Muscle of leg (tissue), 16 donors: ENCODE measurements at places on chromosomes 11 and 22. TPM values are rescaled to one million over a fixed set of nuclear protein-coding genes. Genes with fewer than 3 reads are reported as not detected.

SMTNL1 gene
- 93.2 TPM for polyA plus RNA-seq

C22orf42 gene
- polyA plus RNA-seq = not detected

IGF2 gene
- polyA plus RNA-seq = 4,950 TPM

UCP3 gene
- polyA plus RNA-seq = 3.5 TPM

CYB5R2 gene
- polyA plus RNA-seq = 12.2 TPM

SGSM1 gene
- 0.20 TPM for polyA plus RNA-seq

ARHGAP8 gene
- 2.8 TPM for polyA plus RNA-seq

ADORA2A gene
- polyA plus RNA-seq = 8.1 TPM

COX8A gene
- polyA plus RNA-seq = 283 TPM

MRPL49 gene
- polyA plus RNA-seq = 25.7 TPM

JHY gene
- 2.0 TPM for polyA plus RNA-seq

TYMP gene
- 3.4 TPM for polyA plus RNA-seq

TSSK2 gene
- not detected for polyA plus RNA-seq

GRCh38 chr11:125070699-125071254, 7.7 kb downstream of the SLC37A2 start:
- peak; percentile 83 for DNase-seq

- no peak for DNase-seq
Measured at GRCh38 chr11:68929706-68930570, 26.2 kb downstream of the IGHMBP2 start.

- DNase-seq = no peak
Measured at GRCh38 chr22:46202897-46203600, 47.0 kb downstream of the CDPF1 start.

GRCh38 chr11:57217053-57217452, 20.0 kb downstream of the APLNR start:
- no peak for DNase-seq

DNA sequence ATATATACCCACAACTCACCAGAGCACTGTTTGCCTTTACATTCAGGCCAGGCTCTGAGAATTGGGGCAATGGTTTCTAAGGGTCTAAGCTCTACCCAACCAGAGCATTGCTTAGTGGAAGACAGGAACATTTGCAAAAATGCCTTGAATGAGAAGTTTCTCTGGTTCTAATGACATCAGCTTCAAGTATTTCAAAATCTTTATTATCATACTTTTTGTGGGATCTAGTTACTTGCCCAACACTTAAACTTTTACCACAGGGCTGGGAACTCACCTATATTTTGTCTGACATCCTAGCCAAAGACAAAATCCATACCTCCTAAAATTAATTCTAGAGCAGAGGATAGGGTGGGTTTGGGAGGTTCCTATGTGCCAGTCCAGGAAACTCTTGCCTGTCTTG, 51.5 kb downstream of the INSC start:
- no peak for DNase-seq

DNA sequence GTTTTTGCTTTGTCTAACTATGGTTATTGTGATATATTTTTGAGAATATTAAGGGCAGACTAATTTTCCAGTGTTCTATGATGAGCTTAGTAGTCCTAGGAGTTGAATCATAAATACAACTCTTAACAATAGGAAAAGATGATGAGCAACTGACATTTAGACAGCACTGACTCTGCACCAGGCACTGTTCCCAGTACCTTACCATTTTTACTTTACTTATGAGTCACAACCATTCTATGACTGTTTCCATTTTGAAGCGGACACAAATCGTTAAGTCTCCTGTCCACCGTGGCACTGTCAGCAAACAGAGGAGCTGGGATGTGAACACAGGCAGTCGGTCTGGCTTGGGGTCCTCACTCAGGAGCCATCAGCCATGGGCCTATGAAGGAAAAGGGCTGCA, 3.4 kb upstream of the SCGB2A2 start:
- peak; percentile 4 for DNase-seq

DNA sequence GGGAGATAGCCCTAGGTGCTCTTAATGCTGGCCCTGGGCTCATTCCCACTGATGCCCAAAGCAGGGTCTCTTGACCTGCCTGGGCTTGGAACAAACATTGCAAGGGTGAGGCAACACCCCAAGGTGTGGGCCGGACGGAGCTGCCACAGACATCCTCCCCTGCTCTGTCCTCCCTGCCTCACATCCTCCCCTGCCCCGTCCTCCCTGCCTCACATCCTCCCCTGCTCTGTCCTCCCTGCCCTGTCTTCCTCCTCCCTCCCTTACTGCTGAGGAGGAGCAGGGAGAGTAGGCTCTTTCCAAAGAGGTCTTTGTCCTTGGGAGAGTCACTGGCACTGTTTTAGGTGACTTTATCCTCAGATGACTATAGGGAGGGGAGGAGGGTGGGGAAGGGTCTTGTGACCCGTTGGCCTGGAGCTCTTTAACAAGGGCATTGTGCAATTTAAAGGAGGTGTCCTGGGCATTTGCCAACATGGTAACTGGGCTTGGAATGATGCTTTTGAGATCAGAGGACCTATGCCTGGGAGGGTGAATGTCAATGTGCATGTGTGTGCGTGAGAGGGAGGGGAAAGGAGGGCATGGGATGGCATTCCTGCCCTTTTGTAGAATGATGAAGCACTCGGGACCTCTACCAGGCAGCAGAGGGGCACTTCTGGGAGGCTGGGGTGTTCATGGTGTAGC, 700 bp downstream of the FAM180B start:
- peak; percentile 25 for DNase-seq

DNA sequence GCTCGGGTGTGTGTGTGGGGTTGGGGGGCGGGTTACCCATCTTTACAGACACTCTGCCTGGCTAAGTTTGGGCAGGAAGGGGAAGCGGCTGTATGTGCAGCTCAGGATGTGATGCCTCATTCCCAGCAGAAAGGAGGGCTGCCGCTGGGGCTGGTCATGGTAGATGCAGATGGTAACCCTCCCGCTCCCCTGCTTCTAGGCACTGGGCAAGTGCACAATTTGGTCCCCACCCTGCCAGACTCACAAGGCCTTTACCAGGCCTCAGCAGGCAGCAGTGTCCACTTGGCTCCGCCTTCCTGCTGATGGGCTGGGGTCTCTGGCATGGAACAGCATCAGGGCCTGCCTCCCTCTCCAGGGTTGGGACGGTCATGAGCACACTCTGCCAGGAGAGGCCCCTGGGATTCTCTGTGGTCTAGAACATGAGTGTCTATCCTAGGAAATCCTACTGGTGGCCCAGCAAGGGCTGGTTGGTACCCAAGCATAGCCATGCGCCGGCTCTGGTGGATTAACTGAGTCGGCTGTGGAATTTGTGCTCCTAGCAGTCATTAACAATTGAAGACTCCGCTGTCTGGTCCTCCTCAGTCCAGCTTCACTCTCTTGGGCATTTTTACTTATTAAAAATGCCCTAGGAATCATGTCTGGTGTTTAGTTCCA, 4.2 kb downstream of the LMO1 start:
- DNase-seq = no peak

- no peak for DNase-seq
Measured at GRCh38 chr11:77672264-77672663, 34.7 kb upstream of the CLNS1A start.

DNA sequence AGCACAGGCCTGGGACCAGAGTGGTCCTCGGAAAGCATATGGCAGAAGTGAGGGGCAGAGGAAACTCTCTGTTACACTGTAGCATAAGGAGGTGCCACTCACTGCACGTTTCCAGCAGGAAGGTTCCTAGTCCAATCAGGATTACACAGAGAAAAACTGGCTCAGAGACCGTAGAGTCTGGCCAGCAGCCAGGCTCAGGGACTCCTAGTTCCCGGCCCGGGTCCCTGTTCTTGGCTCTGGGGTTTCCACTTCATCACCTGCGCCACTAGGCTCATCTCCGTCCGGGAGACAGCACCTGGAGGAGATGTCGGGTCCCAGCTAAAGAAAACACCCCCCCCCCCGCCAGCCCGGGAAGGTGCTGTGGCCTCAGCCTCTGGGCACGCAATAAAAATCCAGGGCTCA, 1.1 kb downstream of the TTLL12 start:
- DNase-seq = peak; percentile 69

DNA sequence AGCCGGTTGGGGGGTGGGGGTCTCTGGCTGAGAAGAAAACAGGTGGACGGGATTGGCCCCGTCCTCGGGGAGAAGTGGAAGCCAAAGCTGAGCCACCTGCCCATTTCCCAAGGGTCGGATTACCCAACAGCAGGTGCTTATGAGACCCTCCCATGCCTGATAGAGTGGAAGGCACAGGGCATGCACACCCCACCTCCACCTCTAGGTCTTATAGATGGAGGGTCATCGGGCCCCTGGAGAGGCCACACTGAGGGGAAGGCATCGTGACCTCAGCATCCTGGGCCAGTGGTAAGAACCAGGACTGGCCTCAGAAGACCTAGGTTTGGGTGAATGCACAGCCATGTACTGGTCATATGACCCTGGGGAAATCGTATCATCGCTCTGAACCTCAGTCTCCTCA, 85.9 kb downstream of the BUD13 start:
- DNase-seq = peak; percentile 47

GRCh38 chr11:70883973-70884623, 368.3 kb downstream of the SHANK2 start:
- peak; percentile 89 for DNase-seq

- DNase-seq = no peak
Measured at GRCh38 chr11:121293288-121293594, 670 bp downstream of the SC5D start.

DNA sequence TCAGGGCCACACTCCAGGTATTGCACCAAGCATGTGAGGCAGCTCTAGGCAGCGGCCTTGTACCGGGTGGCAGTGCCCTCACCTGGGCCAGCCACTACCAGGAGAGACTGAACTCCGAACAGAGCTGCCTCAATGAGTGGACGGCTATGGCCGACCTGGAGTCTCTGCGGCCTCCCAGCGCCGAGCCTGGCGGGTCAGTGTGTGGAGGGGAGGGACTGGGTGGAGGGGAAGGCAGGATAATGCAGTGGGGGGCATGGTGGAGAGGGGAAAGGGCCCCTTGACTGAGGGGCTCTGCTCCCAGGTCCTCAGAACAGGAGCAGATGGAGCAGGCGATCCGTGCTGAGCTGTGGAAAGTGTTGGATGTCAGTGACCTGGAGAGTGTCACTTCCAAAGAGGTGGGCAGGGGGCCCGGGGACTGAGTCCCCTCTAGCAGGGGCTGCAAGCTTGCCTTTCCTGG, 4.2 kb downstream of the SSH3 start:
- DNase-seq = no peak

GRCh38 chr22:46367707-46368191, 32.2 kb downstream of the TRMU start:
- DNase-seq = no peak

DNA sequence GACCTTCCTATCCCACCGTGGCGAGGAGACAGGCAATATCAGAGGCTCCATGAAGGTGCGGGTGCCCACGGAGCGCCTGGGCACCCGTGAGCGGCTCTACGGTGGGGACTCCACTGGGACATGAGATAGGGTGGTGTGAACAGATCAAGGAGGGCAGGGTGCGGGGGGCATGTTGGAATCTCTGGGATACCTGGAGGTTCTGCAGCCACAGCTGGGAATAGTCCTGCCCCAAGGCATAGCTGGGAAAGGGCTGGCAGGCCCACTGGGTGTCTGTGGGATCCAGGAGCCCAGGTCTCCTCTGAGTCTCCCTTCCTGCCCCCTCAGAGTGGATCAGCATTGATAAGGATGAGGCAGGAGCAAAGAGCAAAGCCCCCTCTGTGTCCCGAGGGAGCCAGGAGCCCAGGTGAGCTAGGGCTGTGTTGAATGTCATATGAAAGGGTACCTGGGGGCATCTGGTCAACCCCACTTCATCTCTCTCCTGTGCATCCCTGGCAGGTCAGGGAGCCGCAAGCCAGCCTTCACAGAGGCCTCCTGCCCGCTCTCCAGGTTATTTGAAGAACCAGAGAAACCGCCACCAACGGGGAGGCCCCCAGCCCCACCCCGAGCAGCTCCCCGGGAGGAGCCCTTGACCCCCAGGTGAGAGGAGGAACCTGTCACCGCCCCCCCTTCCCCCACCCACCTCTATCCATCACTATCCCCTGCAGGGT, 8.5 kb downstream of the PHOX2A start:
- no peak for DNase-seq

DNA sequence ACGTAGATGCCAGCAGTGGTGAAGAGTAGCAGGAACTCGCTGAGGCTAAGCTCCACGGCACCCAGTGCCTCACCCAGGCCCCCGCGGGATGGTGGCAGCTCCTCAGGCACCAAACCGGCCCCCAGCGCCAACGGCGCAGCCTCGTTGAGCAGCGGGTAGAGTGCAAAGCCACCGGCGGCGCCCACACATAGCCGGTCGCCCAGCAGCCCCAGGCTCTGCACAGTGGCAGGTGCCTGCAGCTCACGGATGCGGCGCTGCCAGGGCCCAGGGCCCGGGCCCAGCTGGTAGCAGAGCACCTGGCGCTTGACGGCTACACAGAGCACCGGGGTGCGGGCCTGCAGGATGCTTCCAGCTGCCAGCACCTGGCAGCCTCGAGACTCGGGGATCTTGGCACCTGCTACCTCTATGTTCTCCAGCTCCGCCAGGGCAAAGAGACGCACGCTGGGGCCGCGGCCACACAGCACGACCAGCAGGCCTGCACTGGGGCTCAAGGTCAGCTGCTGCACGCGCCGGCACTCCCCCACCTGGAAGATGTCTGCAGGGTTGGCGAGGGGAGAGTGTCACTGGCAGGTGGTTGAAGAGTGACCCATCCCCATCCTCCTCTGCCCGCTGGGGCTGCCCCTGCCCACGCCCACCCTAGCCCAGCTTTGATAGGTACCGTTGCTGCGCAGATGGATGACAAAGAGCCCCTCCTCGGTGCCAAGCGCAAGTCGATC, 14.8 kb downstream of the CDC42BPG start:
- no peak for DNase-seq

GRCh38 chr11:8988329-8989234, 15.2 kb downstream of the NRIP3 start:
- DNase-seq = no peak

DNA sequence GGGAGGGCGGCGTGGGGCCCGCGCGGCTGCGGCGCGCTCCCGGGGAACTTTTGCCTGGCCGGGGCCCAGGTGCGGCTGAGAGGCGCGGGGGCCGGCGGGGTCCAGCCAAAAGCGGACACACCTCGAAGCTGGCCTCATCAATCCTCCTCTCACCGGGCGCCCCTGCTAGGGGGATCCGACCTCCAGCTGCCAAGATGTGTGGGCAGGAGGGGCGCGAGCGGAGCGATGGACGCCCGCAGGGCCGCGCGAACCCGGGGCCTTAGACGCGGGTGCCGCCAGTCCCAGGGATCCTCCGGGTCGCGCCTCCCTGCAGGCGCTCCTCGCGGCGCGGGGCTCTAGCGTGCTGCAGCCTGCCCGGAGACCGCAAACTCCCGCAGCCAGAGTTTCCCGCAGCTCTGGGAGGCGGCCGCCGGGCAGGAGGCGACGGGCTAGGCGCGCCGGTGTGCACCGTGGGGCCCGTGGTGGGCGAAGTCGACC, 785 bp downstream of the IGSF9B start:
- DNase-seq = no peak

DNA sequence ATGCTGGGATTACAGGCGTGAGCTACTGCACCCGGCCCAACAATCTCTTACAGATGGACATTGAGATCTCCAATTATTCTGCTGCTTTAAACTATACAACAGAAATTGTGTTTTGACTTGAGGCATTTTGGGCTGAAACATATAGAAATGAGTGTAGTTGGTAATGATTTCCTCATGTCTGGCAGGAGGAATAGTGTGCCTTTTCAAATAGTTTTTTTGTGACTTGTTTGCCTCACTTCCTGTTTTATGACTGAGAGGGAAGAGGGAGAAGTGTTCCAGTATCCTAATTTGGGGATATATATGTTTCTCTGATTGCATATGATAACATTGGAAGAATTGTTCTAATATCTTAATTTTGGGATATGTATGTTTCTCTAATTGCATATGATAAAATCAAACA, 40.2 kb downstream of the EP300 start:
- DNase-seq = peak; percentile 76

GRCh38 chr11:130145975-130146776, 13.4 kb upstream of the ST14 start:
- DNase-seq = no peak

GRCh38 chr22:40220316-40221054, 42.8 kb downstream of the TNRC6B start:
- peak; percentile 78 for DNase-seq
